Effector memory CD4-positive, alpha-beta T cell (primary cell): ENCODE measurements at places on chromosomes 7 and 10.

DNA sequence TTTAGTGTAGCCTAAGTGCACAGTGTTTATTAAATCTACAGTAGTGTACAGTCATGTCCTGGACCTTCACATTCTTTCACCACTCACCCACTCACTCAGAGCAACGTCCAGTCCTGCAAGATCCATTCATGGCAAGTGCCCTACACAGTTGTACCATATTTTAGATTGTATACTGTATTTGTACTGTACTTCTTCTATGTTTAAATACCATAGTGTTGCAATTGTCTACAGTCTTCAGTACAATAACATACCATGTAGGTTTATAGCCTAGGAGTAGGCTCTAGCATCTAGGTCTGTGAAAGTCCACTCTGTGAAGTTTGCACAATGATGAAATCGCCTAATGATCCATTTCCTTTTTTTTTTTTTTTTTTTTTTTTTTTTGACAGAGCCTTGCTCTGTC is 12.0 kb downstream of the EEPD1 start:
- DNase-seq, result no peak

DNA sequence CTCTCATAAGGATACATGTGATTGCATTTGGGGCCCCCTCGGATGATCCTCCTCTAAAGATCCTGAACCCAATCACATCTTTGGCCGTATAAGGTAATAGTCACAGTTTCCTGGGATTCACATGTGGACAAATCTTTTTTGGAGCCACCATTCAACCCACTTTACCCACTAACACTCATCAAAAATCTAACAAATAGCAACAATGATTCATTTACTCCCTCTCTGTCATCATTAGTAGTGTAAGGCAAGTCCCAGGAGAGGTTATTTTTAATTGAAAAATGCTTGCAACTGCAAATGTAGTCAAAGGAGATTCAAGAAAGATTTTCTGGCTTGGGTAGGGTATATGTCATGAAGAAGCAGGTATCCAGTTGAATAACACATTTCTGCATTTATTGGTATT is 9.9 kb upstream of the SMKR1 start:
- DNase-seq, result no peak

DNA sequence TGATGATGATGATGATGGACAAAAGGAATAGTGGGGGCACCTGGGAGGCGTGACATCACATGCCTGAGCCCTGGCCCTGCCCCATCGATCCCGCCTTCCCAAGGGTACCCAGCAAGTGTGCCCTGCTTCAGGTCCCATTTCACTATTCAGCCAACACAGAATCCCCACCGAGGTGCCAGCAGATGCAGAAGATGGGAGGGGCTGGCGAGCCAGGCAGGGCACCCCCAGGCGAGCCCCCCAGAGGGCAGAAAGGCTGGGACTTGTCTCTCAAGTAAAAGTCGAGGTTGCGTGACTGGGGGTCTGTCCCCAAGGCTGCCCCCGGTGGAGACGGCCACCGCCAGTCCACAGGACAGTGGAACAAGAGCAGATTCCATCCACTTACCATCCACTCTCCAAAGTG is 57.5 kb downstream of the INSIG1 start:
- DNase-seq, result no peak

DNA sequence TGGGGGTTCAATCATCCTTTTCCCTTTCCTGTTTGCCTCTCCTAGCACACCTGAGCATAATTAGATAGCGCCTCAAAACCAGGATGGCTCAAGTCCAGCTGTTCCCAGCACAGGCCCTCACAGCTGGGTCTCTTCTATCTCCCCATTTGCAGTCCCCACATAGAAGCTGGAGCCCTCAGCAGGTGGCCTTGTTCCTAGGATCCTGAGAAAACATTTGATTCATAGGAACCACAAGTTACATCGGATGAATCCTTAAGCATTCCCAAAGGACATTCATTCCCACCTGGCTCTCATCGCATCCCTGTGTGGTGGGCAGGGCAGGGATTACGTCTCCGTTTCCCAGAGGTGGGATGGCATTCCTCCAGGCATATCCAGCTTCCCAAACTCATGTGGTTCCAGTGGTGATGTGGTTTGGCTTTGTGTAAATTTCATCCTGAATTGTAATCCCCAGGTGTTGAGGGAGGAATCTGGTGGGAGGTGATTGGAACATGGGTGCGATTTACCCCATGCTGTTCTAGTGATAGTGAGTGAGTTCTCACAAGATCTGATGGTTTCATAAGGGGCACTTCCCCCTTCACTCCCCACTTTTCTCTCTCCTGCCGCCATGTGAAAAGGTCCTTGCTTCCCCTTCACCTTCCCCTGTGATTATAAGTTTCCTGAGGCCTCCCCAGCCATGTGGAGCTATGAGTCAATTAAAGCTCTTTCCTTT is 49.8 kb upstream of the LEP start:
- DNase-seq, result no peak

GRCh38 chr7:72078301-72078700 is 333.8 kb downstream of the CALN1 start:
- no peak for DNase-seq
